ENCODE measurements at places on chromosomes 5 and 9. TPM values are rescaled to one million over a fixed set of nuclear protein-coding genes. Genes with fewer than 3 reads are reported as not detected.

DNA sequence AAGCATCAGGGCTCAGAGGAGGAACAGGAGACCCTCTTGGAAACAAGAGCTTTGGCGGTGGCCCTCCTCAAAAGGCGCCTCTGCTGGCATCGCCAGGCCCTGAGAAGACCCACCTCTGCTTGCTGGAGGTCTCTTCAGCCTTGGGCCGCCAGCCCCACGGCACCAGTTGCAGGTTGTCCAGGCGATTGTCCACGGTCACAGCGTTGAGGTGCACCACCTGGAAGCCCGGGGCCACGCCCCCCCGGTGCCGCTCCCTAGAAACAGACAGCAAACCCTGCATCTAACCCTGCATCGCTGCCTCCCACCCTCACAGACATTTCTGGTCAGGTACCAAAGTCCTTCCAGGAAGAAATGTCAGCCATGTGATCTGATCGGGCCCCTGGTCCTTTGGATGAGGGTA lies 3.5 kb downstream of the ZMYND19 start:
- DNase-seq: no peak

ERMP1 gene
- 21.5 TPM for total RNA-seq

MYMK gene
- total RNA-seq: not detected

GRCh38 chr9:121222524-121223171 lies 21.0 kb upstream of the RAB14 start:
- DNase-seq: no peak

ADAMTSL1 gene
- total RNA-seq: 1.9 TPM

PCDHGB1 gene
- 1.1 TPM for total RNA-seq

- no peak for DNase-seq
Observed at GRCh38 chr9:88813638-88814209, 177.5 kb upstream of the S1PR3 start.

- DNase-seq: peak; percentile 75
Observed at GRCh38 chr5:133713751-133714150, 101.4 kb upstream of the FSTL4 start.

DNA sequence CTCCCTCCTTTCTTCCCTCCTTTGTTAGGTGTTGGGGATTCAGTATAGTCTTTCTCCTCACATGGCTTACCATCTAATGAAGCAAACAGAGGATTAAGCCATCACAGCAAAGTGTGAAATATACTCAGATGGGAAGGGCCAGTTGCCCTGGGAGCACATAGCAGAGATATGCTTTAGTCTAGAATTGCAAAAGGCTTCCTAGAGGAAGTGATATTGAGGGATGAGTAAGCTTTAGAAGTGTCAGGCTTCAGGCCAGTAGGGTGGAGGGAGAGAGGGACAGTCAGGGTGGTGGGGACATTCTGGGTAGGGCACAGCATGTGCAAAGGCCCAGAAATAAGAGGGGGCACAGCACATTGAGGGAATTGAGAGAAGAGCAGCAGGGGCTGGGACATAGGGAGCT lies 46.2 kb upstream of the GLRA1 start:
- DNase-seq: no peak

DNA sequence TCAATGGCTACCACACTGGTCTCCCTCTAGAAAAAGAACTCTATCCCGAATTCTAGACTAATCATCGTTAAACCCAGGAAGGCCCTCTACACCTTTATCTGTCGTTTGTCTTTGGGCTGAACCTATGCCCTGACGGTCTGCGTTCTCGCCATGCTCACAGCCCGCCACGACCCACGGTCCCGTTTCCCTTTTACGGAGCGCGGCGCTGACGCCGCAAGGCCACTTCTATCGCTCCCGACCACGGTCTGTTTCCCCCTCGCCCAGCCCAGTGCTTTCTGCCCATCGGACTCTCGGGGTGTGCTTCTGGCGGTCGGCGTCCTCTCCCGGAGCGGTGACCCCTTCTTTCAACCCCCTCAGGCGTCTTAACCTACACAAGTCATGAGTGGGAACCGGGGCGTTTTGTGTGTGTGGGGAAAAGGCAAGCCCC lies 974 bp downstream of the C9orf40 start:
- peak; percentile 91 for DNase-seq

DNA sequence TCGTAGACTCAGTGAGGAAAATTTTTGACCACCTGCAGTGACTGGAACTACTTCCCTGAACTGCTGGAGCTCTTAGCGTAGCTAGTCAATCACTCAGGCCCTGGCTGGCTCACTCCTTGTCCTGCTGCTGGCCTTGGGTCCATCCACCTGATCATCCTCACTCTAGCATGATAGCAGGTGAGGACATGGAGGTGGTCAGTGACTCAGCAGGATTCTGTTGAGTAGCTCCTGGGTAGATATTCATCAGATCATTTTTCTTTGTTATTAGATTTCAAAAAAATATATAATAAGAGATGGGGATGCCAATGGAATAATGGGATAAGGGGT lies 25.0 kb upstream of the SEMA4D start:
- no peak for DNase-seq

PAPPA gene
- 2.2 TPM for total RNA-seq

DNA sequence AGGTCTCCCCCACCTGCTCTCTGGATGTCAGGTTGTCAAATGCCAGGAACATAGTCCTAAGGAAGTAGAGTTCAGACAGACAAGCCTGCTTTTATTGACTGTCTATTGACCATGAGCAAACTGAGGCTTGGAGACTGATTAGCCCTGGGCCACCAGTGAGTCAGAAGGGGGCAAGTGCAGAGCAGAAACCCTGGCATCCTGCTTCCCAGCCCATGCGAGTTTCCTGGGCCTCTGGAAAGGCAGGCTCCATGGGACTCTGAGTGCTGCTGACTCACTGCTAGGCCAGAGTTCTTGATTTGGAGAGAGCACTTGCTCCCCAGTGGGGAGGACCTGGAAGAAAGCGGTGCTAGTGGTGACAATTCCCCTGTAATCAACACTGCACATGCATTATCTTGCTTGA lies 2.8 kb upstream of the HBEGF start:
- no peak for DNase-seq

GRCh38 chr5:57157131-57157530 lies 16.7 kb upstream of the GPBP1 start:
- no peak for DNase-seq

DNA sequence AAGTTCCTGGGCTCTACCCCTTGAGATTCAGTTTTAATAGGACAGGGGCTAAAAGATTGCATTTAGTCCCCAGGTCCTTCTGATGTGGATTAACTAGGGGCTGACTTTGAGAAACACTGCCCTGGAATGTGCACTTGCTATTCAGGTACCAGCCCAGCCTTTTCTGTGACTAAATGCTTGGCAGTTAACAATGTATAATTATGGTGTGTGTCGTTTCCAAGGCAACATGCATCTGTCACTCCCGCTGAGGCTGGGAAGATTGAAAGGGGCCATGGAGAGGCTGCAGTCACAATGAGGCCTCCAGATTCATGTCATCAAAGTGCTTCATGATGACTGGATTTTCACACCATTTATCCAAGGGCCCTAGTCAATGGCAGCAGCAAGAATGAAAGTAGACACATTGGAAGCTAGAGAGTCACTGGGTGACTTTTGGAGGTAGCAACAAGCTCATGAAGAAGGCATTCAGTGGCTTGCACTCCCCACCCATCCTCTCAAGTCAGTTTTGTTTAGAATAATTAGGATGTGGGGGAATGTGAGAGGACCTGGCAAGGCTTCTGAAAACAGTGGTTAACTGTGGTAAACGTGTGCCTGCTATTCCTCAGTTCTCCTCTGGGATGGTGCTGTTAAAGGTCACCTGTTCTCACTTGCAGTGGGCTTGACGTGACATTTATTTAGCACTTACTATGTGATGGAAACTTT lies 28.3 kb downstream of the RAI14 start:
- DNase-seq: no peak

DNA sequence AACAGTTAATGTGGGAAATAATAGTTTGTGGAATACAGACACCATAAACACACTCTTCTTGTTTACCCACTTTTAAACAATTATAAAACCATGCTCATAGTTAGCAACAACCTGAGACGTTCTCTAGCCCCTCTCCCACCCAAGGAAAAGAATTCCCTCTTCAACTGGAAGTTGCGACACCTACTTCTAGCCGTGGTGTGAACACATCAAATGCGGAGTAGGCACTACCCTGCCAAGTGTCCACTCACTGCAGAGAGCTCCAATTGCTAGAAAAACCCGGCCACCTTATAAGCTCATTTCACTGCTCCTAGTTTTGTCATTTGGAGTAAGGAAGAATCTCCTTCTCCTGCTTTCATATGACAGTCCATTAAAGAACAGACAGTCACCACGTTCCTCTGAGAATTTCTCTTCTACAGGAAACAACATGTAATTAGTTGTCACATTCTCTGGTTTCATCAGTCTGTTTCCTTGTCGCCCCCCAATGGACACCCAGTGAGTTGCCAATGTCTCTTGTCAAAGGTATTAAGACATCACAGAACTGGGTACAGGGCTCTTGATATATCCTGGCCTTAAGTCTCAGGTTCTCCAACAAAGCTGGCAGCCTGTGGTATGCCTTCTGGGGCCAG lies 47.3 kb downstream of the PRLR start:
- no peak for DNase-seq

DNA sequence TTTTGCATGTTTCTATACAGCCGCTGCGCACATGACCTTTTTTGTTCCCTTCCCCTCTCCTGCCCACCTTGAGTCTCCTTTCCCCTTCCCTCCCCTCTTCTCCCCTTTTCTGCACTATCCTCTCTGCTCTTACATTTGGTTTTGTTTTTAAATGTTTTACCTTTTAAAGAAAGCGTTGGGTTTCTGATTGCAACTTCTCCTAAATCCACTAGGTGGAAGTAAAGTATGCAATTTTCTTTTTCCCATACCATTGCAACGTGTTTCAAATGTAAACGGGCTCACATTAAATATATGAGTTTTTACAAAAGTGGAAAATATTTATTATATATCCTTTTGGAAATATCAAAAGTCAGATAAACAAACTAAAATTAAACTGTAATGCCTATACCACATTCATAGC lies 500.9 kb downstream of the DIRAS2 start:
- no peak for DNase-seq

- DNase-seq: no peak
Observed at GRCh38 chr5:115859378-115859777, 17.6 kb downstream of the AP3S1 start.

GRCh38 chr9:123863164-123863855 lies 66.6 kb downstream of the DENND1A start:
- DNase-seq: no peak

SCGB3A2 gene
- not detected for total RNA-seq

DNA sequence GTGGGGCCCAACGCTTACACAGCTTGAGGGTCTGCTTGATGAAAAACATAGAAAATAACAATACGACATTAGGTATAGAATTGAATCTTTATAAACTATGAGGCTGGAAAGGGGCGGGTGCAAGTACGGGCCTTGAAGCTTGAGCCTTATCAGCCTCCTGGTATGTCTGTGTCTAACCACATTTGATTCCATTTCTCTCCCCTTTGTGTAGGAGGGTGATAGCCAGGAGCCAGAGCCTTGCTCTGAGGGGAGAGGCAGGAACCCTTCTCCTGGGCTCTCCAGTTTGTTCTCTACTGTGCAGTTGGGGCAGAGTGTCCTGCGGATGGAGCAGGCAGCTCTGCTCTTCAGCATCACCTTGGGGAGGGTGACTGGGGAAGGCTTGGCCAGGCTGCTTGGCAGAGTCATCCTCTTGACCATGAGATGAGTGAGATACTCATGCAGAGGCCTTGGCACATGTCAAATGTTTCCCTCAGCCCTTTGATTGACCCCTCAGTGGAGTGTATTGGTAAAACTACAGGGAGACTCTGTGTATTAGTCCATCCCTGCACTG lies 153.5 kb downstream of the SEMA6A start:
- DNase-seq: no peak

GRCh38 chr5:171596391-171596878 lies 177.0 kb downstream of the FGF18 start:
- DNase-seq: no peak

BRIX1 gene
- 19.8 TPM for total RNA-seq

DNA sequence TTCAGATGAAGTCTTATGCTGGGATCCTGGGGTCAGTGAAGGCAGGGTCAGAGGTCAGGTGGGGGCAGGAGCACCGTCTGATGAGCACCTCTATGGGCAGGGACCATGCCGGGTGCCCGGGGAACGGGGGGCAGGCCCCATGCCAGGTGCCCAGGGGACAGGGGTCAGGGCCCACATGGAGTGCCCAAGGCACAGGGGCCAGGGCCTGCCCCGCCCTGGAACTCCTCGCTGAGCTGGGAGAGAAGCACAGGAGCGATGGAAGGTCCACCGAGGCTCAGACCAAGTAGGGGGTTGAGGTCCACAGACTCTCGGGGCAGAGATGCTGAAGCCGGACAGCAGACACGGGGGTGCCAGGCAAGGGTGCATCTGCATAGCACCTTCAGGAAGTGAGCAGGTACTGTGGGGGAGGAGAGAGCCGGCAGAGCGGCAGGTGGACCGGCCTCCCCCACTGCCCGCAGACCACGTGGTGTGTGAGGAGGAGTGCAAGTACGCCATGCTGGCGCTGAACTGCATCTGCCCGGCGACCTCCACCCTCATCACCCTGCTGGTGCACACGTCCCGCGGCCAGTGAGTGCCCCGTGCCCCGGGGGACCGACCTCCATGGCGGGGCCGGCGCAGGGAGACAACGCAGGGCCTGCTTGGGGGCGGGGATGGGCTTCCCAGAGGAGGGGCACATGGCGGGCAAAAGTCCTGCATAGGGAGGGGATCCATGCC lies 67.7 kb downstream of the KCNT1 start:
- DNase-seq: no peak

LHX3 gene
- total RNA-seq: not detected

- DNase-seq: no peak
Observed at GRCh38 chr5:142070734-142071133, 37.8 kb upstream of the NDFIP1 start.

- no peak for DNase-seq
Observed at GRCh38 chr9:113178087-113178486, 27.3 kb downstream of the SLC31A2 start.

PLAC8L1 gene
- total RNA-seq: not detected

PAM gene
- total RNA-seq: 78.9 TPM

FBXL7 gene
- 6.8 TPM for total RNA-seq

GRCh38 chr5:121668635-121669034 lies 183.0 kb upstream of the FTMT start:
- DNase-seq: no peak

GRCh38 chr9:4815381-4815956 lies 22.7 kb downstream of the RCL1 start:
- DNase-seq: no peak

DNA sequence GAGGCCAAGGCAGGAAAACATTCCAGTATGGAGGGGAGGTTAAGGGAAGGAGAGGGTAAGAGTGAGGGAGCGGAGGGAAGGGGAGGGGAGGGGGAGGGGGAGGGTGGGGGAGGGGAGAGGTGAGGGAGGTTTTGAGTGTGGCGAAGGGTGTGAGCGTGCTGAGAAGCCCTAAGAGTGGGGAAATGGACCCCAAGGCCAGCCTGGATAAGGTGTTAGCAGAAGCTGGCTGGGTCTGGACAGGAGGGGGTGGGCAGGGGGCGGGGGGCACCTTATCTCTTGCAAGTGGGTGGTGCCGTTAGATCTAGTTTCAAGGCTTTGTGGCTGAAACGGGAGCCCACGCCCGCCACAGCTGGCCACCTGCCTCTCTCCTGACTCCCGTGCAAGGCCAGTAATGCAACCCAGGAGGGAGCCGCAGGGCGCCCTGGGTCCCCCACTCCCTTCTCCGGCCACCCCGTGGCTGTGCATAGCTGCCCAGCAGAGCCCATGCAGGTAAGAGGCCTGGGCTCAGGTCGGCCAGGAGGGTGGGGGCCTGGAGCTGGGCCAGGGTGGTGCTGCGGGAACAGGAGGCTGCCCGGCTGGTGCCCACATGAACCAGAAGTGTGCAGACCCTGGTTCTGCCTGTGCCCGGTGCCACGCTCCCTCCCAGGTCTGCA lies 677 bp downstream of the RNF224 start:
- DNase-seq: no peak

All from lower leg skin (tissue), 4 donors.